NAMALWA (cell line): ENCODE measurements at places on chromosomes 11 and 22.

DNA sequence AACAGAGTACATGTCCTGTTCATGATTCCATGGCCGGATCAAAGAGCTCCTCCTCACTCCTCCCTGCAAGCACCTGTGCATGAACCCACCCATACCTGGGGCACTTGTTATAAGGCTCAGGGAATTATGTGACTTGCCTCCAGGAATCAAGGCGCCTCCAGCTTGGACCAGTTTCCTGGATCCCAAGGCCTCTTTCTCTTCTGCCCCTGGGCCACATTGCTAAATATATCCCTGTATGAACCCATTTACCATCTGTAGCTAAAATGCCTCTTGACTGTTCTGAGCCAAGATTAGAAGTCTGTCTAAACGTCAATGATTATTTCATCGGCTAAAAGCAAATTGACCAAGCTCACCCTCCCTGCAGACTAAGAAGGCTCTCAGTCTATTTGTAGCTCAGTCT, 135.6 kb downstream of the KIRREL3 start:
- no peak for DNase-seq

- DNase-seq: no peak
These were observed 11.9 kb upstream of the TMPRSS4 start for GRCh38 chr11:118064956-118065355.

- no peak for DNase-seq
These were observed 69.8 kb upstream of the PGR start for GRCh38 chr11:101199416-101199815.

- DNase-seq: no peak
These were observed 58.2 kb upstream of the FTH1 start for GRCh38 chr11:62025487-62026105.

DNA sequence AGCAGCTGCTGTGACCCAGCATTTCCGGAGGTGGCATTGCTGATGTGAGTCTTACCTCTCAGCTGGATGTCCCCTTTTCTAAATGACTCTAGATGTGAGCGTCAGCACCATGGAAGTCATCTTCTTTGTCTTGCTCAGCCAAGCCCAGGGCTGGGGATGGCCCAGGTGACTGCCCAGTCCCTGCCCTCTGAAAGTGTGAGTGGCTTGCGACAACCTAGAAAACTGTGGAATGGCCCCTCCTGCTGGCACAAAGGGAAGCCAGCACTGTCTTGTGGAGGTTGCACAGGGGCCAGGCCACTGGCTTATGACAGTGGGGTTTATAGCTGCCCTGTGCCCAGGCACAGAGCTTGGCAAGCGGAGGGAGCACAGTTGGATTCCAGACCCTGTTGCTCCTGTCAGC, 6.2 kb downstream of the TUB start:
- DNase-seq: no peak

- DNase-seq: no peak
These were observed 179.0 kb downstream of the CHST1 start for GRCh38 chr11:45486461-45486860.

DNA sequence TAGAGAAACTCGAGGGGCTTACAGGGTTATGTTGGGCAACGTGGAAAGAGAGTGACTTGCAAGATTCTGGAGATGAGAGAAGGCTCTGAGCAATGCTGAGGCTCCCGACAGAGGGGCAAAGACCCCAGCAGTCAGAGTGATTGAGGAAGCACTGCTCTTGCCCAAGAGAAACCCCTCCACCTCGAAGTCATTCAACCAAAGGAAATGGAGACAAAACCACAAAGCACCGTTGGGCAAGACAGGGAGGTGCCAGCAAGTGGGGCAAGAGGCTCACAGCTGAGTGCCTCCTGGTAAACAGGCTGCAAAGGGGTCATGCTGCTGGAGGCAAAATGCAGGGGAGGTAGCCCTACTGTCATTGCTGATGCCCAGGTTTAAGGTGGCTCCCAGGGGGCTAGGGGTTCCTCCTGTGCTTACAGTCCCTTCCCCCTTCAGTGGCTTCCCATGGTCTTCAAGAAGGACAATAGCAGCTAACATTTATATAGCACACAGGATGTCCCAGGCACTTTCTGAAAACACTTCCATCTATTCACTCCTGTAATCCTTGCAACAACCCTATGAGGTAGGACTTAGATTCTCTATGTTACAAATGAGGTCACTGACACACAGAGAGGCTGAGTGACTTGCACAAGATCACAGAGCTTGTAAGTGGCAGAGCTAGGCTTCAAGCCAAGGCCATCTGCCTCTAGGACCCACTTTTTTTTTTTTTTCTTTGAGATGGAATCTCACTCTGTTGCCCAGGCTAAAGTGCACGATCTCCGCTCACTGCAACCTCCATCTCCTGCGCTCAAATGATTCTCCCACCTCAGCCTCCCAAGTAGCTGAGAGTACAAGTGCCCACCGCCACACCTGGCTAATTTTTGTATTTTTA, 18.1 kb upstream of the MYH9 start:
- peak; percentile 85 for DNase-seq

DNA sequence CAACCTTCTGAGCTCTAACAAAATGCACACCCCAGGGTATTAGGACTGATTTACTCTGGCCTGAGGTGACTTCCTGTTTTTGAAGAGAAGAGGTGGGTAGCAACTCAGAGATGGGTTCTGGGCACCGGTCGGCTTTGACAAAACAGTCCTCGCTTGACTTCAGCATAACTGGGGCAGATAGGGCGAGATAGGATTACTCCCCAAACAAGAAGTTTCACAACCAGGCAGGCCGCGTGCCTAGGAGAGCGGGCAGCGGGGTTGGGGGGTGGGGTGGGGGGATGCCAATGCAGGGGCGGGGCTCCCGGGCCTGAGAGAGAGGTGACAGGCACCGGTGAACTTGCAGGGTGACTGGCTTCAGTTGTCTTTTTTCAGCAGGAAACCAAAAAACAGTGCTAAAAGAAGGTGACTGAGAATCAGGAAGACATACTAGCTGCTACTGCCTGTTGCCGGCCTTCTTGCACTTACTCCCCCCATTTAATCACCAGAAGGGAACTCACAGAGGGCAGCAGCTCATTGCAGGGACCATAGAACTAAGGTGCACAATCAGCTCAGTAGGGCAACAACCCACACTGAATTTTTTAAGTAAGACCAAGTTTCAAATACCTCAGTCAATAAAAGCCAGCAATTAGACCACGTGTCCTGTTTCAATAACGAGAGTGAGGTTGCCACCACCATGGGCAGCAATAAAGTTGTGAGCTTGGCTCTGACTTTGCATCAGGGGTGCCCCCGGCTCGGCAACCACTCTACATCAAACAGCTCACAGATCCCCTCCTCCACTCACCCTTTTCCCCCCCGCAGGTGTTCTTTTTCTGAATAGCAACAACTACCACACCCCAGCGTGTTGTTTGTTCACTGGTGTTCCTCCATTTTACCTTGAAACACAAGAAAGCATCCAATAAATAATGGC, 37.2 kb upstream of the ETS1 start:
- peak; percentile 92 for DNase-seq

- DNase-seq: no peak
These were observed 3.6 kb upstream of the GAS2L1 start for GRCh38 chr22:29302681-29303465.

GRCh38 chr11:125108469-125108868, 3.0 kb downstream of the TMEM218 start:
- DNase-seq: no peak
